ENCODE measurements at places on chromosomes 7 and 10. TPM values are rescaled to one million over a fixed set of nuclear protein-coding genes. Genes with fewer than 3 reads are reported as not detected.

The NODAL gene
- not detected for total RNA-seq

The FEZF1 gene
- total RNA-seq, result not detected

The EGFR gene
- 60.3 TPM for total RNA-seq

The AKR1C4 gene
- not detected for total RNA-seq

The SEMA3E gene
- total RNA-seq, result 0.18 TPM

The EVX1 gene
- not detected for total RNA-seq

The RGR gene
- not detected for total RNA-seq

The RBP3 gene
- not detected for total RNA-seq

The EPHB6 gene
- 2.6 TPM for total RNA-seq

The EXOC6 gene
- total RNA-seq, result 10.3 TPM

The GRM8 gene
- not detected for total RNA-seq

The SEMA3A gene
- total RNA-seq, result 18.1 TPM

The ACHE gene
- 0.30 TPM for total RNA-seq

The MBL2 gene
- total RNA-seq, result not detected

The GCK gene
- not detected for total RNA-seq

The LBX1 gene
- total RNA-seq, result not detected

All from smooth muscle cell of the umbilical artery (primary cell).